ENCODE measurements at places on chromosomes 6 and 20.

DNA sequence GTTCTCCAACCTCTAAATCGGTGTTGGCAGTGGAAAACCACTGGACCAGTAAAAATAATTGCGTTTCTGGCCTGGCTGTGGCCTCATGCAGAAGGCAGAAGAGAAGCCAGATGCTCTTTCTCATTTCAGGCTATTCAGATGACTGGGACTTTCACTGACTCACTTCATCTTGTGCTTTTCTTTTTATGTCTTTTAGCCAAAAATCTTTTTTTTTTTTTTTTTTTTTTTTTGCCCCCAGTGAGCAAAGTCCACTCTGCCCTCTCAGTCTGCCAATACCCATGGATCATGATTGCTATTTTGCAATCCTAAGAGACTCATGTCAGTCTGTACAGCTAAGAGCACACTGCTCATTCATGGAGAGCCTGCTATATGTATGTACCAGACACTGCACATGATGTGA is 962.5 kb downstream of the KIF16B start:
- DNase-seq: no peak

- DNase-seq: no peak
Observed at GRCh38 chr6:35367646-35368037, 25.3 kb downstream of the PPARD start.

DNA sequence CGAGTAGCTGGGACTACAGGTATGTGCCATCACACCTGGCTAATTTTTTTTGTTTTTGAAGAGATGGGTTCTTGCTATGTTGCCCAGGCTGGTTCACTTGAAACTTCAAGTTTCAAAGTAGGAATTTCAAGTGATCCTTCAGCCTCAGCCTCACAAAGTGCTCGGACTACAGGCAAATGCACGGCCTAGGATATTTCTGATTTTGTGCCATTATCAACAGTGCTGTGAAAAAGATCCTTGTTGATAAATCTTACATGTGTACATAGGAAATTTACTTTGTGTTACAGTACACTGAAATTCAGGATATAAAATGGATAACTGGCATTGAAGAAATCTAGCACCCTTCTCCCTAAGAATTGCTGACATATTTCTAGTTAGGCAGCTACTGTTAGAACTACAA is 184.6 kb upstream of the PRDM1 start:
- DNase-seq: no peak

- no peak for DNase-seq
Observed at GRCh38 chr6:76435174-76435573, 362.7 kb upstream of the IMPG1 start.

DNA sequence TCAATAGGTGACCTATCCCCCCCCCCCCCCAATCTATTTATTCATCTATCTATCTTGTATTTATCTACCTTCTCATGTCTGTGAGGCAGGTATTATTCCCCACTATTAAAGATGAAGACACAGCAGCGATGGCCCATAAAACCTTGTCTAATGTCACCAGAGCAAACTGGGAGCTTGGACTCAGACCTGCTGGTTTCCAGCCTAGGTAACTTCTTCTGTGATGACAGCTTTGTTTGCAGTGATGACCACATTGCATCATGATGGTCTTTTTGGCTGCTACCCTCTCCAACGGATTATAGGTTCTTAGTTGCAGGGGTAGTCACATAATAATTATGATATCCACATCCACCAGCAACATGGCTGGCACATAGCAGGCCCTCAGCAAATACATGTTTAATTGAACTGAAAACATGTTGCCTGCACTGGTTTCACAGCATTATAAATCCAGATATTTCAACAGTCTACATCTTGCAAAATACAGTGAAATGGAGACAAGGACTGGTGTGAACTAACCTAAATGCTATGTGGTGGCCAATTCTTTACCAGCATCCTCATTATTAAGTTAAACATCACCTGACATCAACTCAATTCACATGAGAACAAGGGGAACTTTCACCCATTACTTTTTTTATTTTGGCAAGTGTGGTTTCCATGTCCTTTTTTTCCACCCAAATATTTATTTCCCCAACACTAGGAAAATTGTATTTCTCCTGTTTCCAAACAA is 712.5 kb upstream of the NRSN1 start:
- peak; percentile 29 for DNase-seq

DNA sequence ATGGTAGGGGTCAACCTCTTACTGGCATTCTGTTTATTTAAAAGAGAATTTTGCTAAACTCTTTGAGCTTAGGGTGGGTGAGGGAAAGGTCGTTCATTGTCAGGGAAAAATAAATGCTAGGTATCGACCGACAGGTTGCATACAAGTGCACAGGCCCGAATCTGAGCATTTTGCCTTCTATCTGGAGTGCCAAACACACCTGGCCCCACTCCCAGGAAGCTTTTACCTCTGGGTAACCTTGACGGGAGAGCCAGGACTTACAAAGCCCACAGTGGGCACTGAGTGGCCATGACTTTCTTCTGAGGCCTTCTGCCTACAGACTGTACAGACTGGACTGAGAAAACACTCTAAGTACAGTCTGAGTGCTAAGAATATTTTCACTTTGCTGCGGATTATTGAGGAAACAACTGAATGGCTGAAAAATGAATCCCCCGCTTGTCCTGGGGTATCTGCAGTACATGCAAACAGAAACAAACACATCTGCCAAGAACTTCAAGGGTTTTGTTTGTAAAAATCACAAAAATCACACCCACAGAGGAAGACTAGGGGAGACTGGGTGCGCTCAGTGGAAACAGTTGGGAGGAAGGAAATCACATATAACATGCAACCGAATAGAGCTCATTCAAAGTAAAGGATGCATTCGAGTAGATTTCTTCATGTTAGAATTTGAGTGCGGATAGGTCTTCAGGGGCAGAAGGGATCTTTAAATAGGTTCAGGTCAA is 152.8 kb downstream of the NFATC2 start:
- no peak for DNase-seq

Data from astrocyte (in vitro differentiated cells and primary cell).